KG1 (cell line): ENCODE measurements at places on chromosomes 4 and X.

- DNase-seq: no peak
These were observed 125.2 kb downstream of the AREG start for GRCh38 chr4:74570095-74570494.

GRCh38 chrX:119676949-119677653 lies 15.9 kb downstream of the SEPTIN6 start:
- no peak for DNase-seq

DNA sequence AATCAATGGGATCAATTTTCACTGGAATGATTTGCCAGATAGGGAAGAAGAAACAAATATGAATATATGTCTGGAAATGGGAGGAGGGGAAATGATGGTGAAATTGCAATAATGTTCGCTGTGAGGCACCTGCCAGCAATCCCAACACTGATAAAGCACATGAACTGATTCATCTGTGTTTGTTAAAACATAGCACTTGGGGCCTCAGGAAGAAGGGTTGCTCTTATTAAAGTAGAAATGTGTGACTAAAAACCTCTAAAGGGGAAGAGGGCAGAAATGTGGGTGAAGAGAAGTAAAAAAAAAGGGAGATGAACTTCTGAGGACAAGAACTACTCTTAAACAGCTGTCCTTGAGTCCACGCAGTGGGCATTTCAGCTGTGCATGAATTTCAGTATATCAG lies 101.4 kb downstream of the C4orf51 start:
- DNase-seq: no peak

GRCh38 chrX:17601441-17602200 lies 135.7 kb upstream of the SCML1 start:
- no peak for DNase-seq

DNA sequence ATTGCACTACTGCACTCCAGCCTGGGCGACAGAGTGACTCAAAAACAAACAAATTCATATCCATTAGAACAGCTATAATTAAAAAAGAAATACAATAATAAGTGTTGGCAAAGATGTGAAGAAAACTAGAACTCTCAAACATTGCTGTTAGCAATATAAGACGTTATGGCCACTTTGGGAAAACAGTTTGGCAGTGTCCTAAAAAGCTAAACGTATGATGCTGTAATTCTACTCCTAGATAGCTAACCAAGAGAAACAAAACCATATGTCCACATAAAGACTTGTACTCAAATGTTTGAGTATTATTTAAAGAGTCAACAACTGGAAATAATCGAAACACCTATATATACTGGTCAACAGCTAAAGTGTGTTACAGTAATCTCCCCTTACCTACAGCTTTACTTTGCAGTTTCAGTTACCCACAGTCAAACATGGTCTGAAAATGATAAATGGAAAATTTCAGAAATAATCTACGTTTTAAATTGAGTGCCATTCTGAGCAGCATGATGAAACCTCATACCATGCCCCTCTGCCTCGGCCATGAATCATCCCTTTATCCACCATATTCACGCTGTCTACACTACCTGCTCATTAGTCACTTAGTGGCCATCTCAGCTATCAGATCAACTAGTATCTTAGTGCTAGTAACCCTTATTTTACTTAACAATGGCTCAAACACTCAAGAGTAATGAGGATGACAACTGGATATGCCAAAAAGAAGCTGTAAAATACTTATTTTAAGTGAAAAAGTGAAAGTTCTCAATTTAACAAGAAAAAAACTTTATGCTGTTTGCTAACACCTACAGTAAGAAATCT lies 4.9 kb downstream of the ELF2 start:
- no peak for DNase-seq

GRCh38 chr4:24664956-24665355 lies 80.6 kb upstream of the DHX15 start:
- DNase-seq: no peak

- DNase-seq: no peak
These were observed 13.1 kb downstream of the PI4K2B start for GRCh38 chr4:25246680-25247611.

DNA sequence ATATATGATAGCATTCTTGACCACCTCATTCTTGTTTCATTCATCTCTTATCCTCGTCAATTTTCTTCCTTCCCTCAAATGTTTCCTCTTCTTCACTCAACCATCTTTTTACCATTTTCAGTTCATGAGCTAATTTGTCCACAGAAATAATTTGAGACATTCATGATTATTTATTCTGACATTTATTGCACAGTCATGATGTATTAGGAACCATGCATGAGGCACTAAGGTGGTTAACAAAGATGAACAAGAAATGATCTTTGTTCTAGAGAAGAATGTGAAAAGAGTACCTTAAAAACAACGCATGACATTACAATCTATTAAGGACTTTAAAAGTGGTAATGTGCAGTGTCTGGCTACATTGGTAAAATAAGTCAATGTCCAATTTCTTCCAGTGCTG lies 27.9 kb downstream of the TEC start:
- no peak for DNase-seq

DNA sequence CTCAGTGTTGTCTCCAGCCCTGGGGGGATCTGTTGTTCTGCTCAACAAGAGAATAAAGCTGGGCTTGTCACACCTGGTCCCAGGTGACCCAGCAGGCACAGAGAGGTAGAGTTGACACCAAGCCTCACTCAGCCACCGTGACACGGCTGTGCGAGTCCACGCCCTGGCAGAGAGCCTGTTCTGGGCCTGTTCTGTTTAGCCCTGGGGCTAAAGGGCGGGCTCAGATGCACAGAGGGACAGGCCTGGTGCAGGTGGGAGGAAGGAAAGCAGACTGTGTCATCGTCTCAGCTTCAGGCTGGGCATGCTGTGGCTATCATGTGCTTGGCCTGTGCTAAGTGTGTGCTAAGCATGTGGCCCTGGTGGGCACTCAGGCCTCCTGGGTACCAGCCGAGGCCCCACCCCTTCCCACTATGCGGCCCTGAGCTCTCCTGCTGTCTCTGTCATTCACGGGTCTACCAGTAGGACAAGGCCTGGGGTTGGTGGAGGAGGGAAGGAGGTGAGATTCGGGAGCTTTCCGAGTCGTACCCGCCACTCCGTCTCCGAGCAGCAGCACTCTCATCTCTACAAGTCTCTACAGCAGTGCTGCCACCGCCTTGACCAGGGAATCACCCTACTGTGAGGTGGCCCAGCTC lies 10.8 kb downstream of the WFS1 start:
- DNase-seq: no peak

DNA sequence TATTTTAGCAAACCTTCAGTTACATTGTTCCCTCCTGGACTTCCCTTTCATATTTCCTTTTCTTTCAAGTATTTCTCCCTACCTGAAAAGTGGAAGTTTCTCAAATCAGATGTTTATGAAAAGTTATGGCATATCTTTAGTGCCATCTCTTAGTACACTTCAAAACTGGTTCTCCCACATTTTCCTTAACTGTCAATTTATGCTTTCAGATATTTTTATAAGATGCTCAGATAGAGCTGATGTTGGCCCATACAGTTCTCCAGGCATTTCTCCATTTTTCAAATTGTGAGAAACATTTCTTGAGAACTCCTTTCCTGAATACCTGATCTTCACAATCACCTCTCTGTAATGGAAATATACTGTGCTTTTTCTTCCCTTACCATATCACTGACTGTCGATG lies 32.5 kb upstream of the AP1AR start:
- DNase-seq: no peak

DNA sequence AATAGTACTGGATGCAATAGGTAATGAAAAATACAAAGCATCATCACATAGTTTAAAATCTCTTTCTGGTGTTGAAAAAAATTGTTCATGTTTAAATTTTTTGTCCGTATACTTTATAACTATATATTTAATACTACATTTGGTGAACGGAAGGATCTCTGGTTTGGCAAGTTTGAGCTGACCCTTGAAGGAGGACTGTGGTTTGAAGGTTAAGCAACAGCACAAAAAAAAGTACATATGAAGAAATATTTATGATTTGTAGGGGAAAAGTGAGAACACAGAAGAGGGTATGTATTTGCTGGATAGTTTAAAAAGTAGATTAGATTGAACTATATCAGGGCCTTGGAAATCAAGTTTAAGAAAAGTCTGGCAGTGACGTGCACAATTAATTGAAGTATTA lies 13.3 kb downstream of the SRP72 start:
- DNase-seq: no peak

- no peak for DNase-seq
These were observed 264.0 kb upstream of the SLIT2 start for GRCh38 chr4:19987746-19988145.

DNA sequence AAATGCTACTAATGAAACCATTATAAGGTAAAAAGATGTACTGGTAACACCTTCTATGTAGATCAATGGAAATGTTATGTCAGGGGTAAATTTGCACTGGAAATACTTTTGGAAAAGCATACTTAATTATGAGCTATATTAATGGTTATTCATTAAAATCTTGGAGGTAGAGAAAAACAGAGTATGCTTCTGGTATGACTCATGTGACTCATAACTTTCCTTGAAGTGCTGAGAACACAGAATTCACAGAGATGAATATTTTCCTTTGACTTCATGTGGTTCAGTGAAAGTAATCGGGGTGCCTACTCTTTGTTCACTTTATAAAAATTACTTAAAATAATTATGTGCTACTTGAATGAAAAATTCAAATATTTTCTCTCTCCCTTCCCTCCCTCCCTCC lies 254.2 kb downstream of the KCTD8 start:
- DNase-seq: no peak

GRCh38 chr4:113555868-113556267 lies 205.7 kb downstream of the CAMK2D start:
- no peak for DNase-seq

DNA sequence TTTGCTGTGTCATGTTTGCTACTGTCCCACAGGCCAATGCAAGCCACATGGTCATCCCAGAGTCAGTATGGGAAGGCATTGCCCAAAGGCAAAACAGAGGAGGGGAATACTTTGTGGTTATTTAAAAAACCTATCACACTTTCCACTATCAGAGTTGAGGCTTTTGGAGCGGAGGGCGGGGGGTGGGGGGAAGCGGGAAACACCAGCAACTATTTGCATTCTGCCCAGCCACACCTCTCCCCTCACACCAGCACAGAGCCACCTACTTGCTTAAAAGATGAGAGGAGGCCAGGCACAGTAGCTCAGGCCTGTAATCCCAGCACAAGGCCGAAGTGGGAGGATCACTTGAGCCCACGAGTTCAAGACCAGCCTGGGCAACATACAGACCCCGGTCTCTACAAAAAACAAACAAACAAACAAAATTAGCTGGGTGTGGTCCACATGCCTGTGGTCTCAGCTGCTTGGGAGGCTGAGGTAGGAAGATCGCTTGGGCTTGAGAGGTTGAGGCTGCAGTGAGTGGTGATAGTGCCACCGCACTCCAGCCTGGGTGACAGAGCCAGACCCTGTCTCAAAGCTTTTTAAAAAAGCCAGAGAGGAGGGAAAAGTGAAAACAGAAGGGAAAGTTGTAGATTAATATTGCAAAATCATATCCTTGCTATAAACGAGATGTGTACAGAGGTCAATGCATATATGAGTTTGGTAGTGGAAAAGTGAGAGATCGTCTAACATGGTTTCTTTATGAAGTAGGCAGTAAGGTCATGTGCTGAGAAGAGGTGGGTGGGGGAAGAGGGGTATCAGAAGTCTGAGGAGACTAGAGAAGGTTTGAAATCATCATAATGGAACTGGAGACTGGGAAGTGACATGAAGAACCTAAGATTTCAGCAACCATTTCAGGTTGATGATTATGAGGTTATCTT lies 1.9 kb upstream of the CHST7 start:
- no peak for DNase-seq

GRCh38 chr4:124839786-124840390 lies 127.4 kb upstream of the ANKRD50 start:
- DNase-seq: no peak

DNA sequence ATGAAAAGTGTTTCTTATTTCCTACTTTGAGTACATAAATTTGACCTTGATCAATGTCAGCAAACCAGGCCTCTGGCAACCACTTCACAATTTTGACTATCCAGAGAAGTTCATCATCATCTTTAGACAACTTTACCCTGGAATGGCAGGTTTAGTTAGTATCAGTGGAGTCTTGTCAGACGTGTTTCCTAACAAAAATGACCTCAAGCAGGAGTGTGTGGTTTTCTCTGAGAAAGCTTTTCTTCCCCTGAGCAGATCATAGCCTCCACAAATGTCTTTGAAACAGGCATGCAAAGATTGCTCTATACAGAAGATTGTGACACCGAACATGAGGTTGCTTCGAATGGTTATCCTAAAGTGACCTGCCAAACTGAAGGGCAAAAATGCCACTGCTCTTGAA lies 642.3 kb downstream of the RPA4 start:
- DNase-seq: no peak

- no peak for DNase-seq
These were observed 333.6 kb upstream of the FAM241A start for GRCh38 chr4:111811661-111812060.

- DNase-seq: no peak
These were observed 98.6 kb downstream of the PSAPL1 start for GRCh38 chr4:7336067-7336569.

DNA sequence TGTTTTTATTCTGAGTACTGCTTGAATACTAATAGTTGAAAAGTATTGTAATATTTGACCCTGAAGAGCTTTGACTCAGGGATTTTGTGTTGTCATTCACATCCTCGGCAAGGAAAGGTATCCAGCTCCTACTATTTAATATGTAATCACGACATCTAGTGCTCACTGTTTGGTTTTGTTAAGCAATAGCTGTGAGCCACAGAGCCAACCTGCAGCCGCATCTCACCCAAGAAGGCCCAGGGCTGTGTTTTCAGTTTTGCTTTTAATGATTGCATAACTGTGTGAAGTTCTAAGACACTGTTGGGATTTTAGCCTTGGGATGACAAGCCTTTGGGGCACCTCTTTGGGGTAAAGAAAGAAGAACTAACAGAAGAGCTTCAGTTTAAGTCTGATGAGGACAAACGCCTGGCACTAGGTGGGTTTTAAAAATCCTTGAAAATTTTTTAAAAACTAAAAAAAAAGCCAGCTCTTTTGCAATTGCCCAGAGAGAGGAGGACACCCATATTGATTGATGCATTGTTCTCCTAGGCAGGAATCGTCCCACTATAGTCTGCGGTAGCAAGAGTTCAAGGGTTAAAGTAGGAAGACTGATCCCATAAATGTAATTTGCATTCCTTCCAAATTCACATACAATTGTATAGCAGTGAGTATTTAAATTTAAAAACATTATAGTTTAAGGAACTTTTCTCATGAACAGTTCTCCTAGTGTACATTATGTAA lies 157.8 kb downstream of the RELL1 start:
- no peak for DNase-seq

- DNase-seq: no peak
These were observed 56.7 kb downstream of the PROM1 start for GRCh38 chr4:16027114-16027513.

DNA sequence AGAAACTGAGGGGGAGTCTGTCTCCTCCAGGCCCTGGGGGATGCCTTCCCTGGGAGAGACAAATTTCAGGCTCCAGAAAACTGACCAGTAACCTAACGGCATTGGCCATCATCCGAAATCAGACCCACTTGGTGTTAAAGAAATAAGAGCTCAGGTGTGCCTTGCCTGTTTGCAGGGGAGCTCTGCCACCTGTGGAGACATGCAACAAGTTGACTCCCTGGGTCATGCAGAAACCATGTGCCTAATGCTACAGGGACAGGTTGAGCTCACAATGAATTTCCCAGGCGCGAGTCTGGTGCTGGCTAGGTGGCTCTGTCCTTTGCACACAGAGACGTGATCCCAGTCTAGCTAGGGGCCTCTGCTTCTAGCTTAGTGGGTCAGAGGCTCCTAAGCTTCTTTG lies 95.8 kb upstream of the KIT start:
- DNase-seq: no peak

- no peak for DNase-seq
These were observed 758 bp downstream of the SCFD2 start for GRCh38 chr4:53365121-53365485.

GRCh38 chr4:99827454-99827853 lies 10.8 kb downstream of the DAPP1 start:
- DNase-seq: no peak
